ENCODE measurements at places on chromosomes 7 and 10. TPM values are rescaled to one million over a fixed set of nuclear protein-coding genes. Genes with fewer than 3 reads are reported as not detected.

The CCDC172 gene
- polyA plus RNA-seq = not detected

The WDR86 gene
- 0.86 TPM for polyA plus RNA-seq

The PRKG1 gene
- 0.84 TPM for polyA plus RNA-seq

The HABP2 gene
- not detected for polyA plus RNA-seq

The DLG5 gene
- 17.4 TPM for polyA plus RNA-seq

The CPN1 gene
- polyA plus RNA-seq = not detected

The TCF7L2 gene
- 7.9 TPM for polyA plus RNA-seq

The CRYGN gene
- 0.01 TPM for polyA plus RNA-seq

The WDFY4 gene
- polyA plus RNA-seq = 0.79 TPM

The ZNF487 gene
- polyA plus RNA-seq = 3.7 TPM

The HMX3 gene
- not detected for polyA plus RNA-seq

The MOGAT3 gene
- not detected for polyA plus RNA-seq

The C10orf105 gene
- 0.02 TPM for polyA plus RNA-seq

The PDZD7 gene
- polyA plus RNA-seq = 0.11 TPM

Measured in esophagus (tissue), 2 donors.